ENCODE measurements at places on chromosomes 4 and X.
A peak's percentile ranks its signal among the peaks of the same experiment; 100 is the strongest.

GRCh38 chr4:11436673-11437072 lies 8.0 kb upstream of the HS3ST1 start:
- DNase-seq, result no peak

- DNase-seq, result peak; percentile 62
Observed at GRCh38 chrX:41785685-41786084, 61.7 kb downstream of the GPR82 start.

DNA sequence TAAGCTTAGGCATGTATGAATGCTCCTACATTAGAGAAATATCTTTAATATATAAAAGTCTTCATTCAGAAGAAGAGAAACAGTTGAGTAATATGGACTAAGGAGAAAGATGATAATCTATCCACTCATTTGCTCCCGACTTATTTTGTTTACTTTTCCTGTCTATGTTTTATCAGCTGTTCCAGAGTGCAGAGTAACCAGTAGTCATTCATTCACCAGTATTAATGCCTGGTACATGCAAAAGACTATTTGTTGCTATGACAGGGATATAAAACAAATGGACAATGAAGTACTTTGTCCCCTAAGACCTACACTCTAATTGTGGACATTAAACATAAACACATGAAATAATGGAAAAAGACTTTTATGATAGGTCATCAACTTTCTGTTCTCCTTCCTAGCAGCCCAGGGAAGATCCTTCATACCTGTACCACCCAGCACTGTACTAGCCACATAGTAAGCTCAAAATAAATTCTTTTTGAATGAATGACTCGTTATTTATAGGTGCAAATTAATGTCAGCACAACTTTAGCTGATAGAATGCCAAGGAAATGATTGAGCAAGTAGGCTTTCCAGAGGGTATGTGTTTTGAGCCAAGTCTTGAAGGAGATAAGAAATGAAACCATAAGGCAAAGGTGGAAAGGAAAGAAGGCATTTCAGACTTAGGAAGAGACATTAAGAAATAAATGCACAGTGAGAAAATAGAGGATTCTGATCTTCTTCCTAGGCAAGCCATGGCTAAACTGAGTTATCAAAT lies 45.0 kb upstream of the IL13RA1 start:
- no peak for DNase-seq

DNA sequence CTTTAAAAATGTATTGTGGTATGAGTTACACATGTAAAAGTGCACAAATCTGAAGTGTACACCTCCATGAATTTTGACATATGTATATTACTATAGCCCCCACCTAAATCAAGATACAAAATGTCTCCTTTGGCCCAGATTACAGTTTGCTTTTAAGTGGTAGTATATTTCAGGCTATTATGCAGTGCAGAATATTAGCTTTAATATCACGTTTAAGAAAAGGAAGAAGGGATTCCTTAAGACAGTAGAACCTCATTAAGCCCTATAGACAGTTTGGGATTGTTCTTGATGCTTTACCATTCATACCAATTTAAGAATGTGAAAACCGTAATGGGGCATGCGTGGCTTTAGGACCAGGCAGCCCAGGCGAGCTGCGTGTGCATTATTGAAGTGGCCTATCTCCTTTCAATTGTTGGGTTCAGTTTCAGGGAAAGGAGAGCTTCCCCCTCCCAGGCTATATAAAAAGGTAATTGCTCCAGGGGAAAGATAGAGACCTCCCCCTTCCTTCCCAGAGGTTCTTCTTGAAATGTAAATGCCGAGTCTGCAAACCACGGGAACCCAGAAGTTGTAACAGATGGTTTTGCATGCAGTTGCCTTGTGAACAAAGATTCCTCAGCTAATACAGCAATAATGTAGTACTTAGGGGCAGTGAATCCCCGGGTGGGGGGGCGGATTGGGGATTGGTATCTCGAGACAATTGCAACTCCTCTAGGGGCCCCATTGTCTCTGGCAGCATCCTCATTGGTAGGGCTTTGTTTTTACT lies 106.1 kb downstream of the UCHL1 start:
- DNase-seq, result no peak

DNA sequence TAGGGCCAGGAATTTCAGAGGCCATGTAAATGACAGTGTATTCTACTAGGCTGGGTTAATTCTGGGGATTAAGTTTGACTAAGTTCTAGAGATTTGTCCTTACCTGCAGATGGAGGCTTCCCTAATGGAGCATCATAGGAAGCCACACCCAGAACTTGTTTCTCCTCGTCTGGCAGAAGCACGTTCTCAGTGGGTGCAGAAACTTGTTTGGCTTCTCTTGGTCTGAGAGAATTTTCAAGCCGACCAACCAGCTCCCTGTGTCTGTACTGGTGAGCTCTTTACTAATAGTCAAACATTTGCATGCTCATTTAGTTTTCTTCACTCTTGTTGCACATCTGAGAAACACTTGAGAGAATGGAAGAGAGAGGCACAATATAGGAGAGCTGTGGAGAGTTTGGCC lies 907 bp upstream of the ATP10D start:
- DNase-seq, result no peak

DNA sequence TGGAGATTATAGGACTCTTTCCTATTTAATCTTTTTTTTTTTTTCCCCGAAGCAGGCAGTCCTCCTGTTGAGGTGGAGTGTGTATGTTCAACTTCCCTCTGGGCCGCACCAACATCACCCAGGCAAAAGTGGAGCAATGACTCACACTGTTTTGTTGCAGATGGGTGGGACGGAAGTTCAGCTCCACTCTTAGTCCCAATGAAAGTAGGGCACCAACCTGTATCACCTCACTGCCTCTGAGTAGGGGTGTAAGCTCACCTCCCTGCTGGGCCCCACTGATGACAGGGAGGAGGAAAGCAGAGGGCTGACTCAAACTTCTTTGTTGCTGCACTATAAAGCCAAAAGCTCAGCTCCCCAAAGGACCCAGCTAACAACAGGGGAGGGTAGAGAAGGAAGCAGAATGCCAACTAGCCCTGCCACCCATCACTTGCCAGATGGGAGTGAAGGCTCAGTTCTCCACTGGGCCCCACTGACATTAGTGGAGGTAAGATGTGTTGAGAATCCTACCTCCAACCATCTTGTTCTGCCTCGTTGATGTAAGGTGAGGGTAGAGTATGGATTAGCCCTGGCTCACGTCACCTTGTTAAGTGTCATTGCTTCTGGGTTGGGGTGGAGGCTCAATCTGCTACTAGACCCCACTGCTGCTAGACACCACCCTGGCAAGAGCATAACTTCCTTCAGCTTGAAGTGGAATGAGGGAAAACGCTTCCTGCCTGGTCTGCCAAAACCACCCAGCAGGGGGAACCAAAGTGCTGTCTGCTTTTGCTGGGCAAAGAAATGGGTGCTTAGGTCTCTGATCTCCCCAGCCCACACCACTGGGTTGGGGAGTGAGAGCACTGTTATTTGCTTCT lies 14.1 kb downstream of the RPS6KA3 start:
- peak; percentile 19 for DNase-seq

DNA sequence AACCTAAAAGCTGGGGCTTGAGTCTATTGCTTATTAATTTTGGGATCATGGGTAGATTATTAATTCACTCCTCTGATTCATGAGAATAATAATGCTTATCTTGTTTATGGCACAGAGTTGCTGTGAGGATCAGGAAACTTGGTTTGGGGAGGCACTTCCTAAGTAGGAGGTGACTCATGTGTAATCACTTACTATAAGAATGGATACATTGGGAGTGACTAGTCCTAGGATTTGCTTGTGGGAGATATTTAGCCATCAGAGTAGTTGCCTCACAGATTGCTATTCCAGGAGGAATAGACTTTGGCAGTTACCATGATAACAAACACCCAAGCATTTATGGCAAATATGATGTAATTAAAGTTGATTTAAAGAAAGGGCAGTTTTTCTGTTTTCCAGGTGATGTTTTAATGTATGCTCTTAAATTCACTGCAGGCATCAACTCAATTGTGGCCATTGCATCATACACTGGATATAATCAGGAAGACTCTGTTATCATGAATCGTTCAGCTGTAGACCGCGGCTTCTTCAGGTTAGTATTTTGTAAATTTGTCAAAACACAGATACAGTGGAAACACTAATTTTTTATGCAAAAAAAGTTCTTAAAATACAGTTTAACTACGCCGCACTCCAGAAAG lies 41.9 kb downstream of the POLR2B start:
- DNase-seq, result peak; percentile 86

DNA sequence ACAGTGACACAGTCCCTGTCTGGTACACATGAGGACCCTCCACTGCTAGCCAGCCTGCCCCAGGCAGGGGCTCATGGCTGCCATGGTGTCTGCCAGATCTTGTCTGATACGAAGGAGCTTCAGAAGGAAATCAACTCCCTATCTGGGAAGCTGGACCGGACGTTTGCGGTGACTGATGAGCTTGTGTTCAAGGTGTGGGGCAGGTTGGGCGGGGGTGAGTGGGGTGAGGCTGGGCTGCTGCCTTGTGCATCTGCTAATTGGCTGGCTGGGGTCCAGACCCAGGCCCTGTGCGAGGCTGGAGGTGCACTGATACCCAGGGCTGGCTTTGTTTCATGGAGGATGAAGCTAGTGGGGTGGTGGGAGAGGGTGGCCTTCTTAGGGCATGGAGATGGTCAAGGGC lies 13.8 kb downstream of the CCDC22 start:
- DNase-seq, result no peak

- peak; percentile 9 for DNase-seq
Observed at GRCh38 chrX:41558531-41558930, 111.4 kb downstream of the NYX start.

DNA sequence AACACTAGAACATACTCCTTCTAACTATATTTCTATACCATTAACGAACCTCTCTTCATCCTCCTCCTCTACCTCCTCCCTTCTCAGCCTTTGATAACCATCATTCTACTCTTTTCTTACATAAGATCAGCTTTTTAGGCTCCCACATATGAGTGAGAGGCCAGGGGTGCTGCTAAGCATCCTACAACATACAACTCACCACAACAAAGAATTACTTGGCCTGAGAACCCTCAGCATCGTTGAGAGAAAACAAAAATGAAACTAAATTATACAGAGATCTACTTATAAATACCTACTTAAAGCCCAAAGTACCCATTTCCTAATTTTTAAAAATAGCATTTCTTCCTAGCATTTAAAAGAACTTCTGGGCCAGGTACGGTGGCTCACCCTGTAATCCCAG lies 77.7 kb downstream of the CC2D2A start:
- DNase-seq, result no peak

DNA sequence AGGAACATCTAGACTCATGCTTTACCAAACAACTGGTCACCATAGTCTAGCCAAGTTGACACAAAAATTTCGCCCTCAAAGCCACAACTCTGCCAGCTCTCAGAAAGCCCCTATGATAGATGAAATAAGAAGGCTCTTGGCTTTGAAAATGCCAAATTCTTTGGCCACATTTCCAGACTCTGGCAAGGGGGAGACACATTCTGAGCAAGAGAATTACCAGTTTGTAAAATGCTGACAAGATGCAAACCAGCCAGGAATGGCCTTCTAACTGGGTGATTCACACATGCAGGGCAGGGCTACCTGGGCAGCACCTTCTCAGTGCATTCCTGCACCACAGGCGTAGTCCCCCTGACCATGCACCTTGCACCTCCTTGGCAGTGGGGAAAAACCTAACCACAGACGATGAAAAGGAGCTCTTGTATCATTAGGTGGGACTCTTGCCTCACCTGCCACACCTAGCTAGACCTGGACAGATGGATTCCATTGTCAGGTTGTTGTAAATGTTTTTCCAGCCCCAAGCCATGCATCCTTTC lies 77.4 kb upstream of the CPEB2 start:
- DNase-seq, result no peak

GRCh38 chr4:127210893-127211649 lies 421.7 kb upstream of the INTU start:
- DNase-seq, result no peak

DNA sequence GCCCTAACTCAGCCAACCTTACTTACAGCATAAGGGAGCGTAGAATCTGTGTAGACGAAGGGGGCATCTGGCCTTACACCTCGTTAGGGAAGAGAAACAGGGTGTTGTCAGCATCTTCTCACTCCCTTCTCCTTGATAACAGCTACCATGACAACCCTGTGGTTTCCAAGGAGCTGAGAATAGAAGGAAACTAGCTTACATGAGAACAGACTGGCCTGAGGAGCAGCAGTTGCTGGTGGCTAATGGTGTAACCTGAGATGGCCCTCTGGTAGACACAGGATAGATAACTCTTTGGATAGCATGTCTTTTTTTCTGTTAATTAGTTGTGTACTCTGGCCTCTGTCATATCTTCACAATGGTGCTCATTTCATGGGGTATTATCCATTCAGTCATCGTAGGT lies 14.6 kb downstream of the PLP1 start:
- DNase-seq, result no peak

- DNase-seq, result no peak
Observed at GRCh38 chr4:161850631-161851030, 313.2 kb downstream of the FSTL5 start.

DNA sequence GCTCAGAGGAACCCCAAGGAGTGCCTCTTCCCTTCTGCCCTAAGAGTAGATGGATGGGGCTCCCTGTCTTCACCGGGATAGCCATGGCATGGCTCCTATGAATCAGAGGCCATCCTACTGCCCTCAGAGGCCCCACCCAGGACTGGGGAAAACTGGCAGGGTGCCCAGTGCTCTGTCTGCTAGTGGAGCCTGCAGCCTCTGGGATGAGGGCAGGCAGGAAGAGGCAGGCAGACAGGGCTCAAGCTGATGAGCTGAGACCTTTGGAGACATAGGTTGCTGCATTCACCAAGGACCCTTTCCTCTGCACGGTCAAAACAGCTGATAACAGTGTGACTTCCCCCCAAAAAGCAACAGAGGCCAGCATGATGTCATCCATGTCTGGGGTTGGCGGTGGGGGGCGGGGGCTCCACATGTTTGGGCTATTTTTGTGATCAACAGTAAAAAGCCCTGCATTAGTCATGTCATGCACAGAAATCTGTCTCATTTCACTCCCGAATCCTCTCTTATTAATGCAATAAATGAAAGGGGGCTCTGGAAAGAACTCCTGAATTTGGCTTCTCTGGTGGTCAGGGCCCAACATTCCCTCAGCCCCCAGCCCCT lies 207.6 kb upstream of the MAMLD1 start:
- DNase-seq, result peak; percentile 61

- no peak for DNase-seq
Observed at GRCh38 chr4:174402470-174403176, 118.9 kb downstream of the CEP44 start.

DNA sequence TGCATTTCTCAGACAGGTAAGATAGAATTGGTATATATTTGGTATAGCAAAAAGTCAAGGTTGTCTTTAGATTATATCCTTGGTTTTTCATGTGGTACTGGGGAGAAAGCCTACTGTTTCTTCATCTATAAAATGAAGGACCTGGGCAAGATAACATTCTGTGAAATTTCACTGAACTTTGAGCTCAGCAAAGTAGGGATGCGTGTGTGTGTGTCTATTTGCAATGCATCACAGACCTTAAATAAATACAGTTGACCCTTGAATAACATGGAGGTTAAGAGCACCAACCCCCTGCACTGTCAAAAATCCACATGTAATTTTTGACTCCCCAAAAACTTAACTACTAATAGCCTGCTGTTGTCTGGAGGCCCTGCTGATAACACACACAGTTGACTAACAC lies 25.2 kb downstream of the TET2 start:
- DNase-seq, result no peak

DNA sequence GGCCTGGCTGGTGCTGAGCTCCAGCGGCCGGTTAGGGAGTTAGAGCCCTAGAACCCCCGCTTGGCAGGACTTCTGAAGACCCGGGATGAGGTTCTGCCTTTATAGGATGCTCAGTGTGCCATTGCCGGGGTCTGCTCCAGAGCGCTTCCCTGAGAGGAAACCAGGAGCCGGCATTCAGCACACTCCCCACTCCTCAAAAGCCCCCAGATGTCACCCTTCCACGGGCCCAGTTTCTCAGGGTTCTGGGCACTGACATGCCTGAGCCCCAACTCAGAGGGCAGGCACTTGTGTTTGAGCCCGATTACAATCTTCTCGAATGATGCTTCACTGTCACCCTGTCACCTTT lies 6.5 kb downstream of the NKX3-2 start:
- no peak for DNase-seq

- no peak for DNase-seq
Observed at GRCh38 chr4:104532677-104533076, 38.0 kb upstream of the CXXC4 start.
